Keratinocyte (primary cell): ENCODE measurements at places on chromosomes 7 and 10. TPM values are rescaled to one million over a fixed set of nuclear protein-coding genes. Genes with fewer than 3 reads are reported as not detected.

Gene PTN
- polyA plus RNA-seq, result 0.04 TPM in 1 of 3 replicates, not detected in the others

DNA sequence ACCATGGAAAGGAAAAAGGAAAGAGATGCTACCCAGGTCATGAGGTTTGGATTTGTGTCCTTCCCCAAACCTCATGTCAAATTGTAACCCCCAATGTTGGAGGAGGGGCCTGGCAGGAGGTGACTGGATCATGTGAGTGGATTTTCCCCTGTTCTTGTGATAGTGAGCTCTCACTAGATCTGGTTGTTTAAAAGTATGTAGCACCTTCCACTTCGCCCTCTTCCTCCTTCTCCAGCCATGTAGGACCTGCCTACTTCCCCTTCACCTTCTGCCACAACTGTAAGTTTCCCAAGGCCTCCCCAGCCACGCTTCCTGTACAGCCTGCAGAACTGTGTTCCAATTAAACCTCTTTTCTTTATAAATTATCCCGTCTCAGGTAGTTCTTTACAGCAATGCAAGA is 113.9 kb downstream of the FAM107B start:
- no peak overlapping the region for H3K4me3 ChIP-seq
- no peaks in the 10 kb centered on the region for H3K36me3 ChIP-seq
- DNase-seq, result no peak
- peaks cover 23% of the 10 kb centered on the region for H3K4me1 ChIP-seq

Gene HMX2
- polyA plus RNA-seq, result not detected in 3 replicates

GRCh38 chr10:62323751-62324150 is 50.4 kb upstream of the ZNF365 start:
- H3K27me3 ChIP-seq, result no peaks in the 10 kb centered on the region
- H3K36me3 ChIP-seq, result no peaks in the 10 kb centered on the region
- no peak overlapping the region for H3K4me3 ChIP-seq
- no peak overlapping the region for H3K27ac ChIP-seq

DNA sequence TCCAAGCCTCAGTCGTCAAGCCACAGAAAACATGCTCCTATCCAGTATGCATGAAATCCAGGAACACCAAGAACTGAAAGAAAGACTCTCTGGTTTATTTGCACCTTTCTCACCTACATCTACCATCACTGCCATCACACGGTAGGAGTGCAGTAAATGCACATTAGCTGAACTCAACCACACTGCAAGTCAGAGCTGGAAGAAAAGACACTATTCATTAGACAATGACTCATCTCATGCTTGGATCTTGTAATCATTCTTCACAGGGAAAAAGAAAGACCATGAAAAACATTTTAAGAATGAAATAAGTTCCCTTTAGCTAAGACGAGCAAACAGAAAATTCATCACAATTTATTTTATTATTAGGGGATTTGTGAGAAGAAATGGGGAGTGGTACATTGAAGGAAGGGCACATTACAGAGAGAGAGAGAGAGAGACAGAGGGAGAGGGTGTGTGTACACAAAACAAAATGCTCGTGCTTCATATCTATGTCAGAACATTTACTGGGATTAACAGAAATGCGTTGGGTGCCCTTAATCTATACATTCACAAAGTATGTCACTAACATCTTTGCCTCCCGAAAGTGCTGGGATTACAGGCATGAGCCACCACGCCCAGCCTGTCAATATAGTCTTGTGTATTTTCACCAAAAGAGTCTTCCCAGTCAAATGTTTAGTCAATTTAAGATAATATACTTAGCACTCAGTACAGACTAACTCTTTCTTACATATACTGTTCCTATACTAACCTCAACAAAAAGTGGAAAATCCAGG is 324.9 kb downstream of the PARD3 start:
- H3K27me3 ChIP-seq, result no peaks in the 10 kb centered on the region
- peak; percentile 59 for DNase-seq
- H3K36me3 ChIP-seq, result no peaks in the 10 kb centered on the region
- H3K27ac ChIP-seq, result peak overlapping the region; percentile 92

DNA sequence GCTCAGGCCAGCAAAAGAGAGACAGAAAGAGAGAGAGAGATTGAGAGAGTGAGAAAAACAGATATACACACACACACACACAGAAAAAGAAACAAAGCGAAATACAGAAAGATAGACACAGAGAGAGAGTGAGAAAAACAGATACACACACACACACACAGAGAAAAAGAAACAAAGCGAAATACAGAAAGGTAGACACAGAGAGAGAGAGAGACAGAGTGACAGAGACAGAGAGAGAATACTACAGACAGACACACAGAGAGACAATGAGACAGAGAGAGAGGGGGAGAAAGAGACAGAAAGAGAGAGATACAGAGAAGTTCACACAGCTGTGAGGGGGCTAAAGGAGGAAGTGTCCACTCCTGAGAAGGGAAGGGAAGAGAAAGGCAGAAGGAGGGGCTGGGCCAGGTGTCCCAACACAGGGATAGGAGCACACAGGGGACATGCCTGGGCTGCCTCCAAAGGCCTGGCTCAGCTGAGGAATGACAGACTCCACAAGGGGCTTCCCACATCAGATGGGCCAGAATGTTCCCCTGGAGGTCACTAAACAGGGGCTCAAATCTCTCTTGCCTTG is 4.3 kb downstream of the GCK start:
- H3K4me1 ChIP-seq, result peaks cover 15% of the 10 kb centered on the region
- H3K36me3 ChIP-seq, result no peaks in the 10 kb centered on the region
- no peak overlapping the region for H3K4me3 ChIP-seq

DNA sequence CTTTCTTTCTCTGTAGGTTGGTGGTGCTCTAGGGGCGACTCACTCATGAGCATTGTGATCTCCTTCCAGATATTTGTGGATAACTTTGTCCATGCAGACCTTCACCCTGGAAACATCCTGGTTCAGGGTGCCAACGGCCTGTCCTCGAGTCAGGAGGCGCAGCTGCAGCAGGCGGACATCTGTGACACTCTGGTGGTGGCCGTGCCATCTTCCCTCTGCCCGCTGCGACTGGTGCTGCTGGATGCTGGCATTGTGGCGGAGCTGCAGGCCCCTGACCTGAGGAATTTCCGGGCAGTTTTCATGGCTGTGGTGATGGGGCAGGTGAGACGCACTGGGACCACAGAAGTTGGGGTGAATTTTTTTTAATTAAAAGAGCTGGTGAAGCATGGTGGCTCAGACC is 9.6 kb upstream of the NDUFB2 start:
- DNase-seq, result no peak
- H3K4me1 ChIP-seq, result no peaks in the 10 kb centered on the region
- no peak overlapping the region for H3K4me3 ChIP-seq
- H3K36me3 ChIP-seq, result peaks cover 3% of the 10 kb centered on the region

Gene NRAP
- polyA plus RNA-seq, result not detected in 3 replicates
